K562 (cell line): ENCODE measurements at places on chromosomes 16 and 17.

GRCh38 chr16:70686376-70687101 lies 686 bp upstream of the MTSS2 start:
- DNase-seq: no peak

DNA sequence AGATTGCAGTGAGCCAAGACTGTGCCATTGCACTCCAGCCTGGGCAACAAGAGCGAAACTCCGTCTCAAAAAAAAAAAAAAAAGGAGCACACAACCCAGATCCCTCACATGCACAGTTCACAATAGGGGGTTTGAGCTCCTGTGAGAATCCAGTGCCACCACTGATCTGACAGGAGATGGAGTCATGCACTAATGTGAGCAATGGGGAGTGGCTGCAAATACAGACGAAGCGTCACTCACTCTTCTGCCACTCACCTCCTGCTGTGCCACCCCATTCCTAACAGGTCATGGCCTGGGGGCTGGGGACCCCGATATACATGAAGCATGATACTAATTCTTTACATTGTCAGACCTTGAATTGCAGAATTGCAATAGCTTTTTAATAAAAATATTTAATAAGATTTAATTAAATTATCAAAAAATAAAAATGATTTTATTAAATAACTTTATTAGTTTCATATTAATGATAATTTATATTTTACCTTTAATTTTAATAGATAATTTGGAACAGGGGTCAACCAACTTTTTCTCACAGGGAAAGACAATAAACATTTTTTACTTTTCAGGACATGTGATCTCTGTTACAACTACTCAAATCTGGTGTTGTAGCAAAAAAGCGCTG lies 171.4 kb downstream of the COPRS start:
- DNase-seq: no peak

- no peak for DNase-seq
Measured at GRCh38 chr16:83603723-83604570, 203.8 kb upstream of the HSBP1 start.

DNA sequence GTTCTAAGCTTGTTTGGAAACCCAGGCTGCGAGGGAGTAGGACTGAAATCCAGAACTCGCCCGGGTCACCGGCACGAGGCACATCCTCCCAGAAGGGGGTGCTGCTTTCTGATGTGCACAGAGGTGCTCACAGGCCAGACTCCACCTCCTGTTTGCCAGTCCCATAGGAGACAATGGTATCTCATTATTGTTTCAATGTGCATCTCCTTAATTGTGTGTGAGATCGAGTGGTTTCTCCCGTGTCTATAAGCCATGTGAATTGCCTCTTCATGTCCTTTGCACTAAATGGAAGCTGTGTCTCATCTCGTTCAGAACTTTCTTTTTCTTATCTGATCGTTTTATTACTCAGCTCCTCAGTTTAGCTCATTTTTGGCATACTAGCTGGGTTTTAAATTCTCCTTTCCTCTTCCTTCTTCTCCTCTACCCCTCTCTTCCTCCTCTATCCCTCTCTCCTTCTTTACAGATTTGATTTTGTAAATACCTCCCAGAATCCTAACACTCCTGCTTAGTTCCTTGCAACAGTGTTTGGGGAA lies 32.1 kb upstream of the PRKCB start:
- DNase-seq: peak; percentile 79

GRCh38 chr17:73135766-73136165 lies 29.0 kb upstream of the SSTR2 start:
- no peak for DNase-seq
